ENCODE measurements at places on chromosomes 1 and 21.
A peak's percentile ranks its signal among the peaks of the same experiment; 100 is the strongest.

- DNase-seq, result no peak
Measured at GRCh38 chr1:228727681-228728171, 7.6 kb upstream of the RHOU start.

GRCh38 chr1:115530407-115530806, 111.4 kb upstream of the VANGL1 start:
- no peak for DNase-seq

DNA sequence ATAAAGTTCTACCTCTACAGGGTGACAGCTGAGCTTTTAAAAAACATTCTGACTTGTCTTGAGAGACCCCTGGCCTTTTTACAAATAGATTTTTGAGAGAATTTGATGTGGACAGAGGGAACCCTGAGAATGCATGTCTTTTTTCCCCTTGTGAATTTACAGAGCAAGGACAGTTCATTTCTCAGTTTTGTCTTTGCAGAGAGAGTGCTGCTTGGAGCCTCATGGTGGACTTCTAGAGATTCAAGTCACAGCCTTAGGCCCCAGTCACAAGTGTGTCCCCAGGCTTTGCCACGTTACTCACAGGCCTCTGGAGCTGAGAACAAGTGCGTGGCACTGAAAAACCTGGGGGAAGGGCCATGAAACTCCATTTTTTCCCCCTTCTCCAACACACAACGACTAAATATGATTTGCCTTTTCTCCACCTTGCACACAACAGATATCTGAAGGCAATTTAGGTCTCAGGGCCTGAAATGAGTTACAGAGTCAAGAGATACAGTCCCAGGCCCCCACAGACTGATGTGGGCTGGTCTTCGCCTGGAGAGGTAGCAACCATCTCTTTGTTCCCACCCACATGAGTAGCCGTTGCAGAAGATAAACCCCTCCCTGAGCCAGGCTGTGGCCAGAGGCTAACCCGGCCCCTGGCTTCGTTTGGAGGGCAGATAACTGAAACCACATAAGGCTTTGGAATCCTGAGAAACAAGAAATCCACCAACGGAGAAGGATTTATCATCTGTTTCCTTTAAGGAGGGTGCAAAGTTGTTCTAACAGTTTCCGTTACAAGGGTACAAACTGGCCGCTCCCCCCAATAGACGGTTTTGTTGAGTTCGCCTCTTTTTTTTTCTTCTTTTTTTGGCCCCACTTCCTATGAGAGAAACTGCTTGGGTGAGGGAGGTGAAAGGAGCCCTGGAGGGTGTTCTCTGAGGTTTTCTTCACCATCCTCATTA, 1.0 kb upstream of the PIGV start:
- DNase-seq, result peak; percentile 67

- no peak for DNase-seq
Measured at GRCh38 chr1:91753878-91754277, 132.1 kb downstream of the TGFBR3 start.

DNA sequence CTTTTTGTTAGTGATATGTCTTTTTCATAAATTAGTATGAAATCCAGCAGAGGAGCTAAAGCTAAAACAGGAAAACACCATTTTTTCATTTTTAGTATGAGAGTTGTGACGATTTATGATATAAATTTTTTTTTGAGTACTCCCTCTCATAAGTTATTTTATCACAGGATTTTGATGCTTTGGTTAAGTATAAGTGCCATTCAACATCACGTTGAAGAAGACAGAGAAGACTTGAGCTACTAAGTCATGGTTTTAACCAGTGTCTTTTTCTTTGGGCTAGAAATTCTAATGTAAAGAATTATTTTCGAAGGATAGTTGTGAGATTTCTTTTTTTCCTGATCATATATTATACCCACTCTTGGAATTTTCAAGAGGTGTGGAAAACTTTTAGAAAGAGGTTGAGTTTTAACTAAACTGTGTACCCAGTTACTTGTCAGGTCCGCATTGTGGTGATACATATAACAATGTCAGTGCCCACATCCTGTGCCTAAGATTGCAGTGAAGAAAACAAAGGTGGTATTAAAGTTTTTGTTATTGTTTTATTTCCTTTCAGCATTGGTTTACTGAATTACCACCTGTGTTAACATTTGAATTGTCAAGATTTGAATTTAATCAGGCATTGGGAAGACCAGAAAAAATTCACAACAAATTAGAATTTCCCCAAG, 93.8 kb downstream of the USP25 start:
- DNase-seq, result no peak

GRCh38 chr1:245386297-245386971, 231.6 kb downstream of the KIF26B start:
- no peak for DNase-seq

DNA sequence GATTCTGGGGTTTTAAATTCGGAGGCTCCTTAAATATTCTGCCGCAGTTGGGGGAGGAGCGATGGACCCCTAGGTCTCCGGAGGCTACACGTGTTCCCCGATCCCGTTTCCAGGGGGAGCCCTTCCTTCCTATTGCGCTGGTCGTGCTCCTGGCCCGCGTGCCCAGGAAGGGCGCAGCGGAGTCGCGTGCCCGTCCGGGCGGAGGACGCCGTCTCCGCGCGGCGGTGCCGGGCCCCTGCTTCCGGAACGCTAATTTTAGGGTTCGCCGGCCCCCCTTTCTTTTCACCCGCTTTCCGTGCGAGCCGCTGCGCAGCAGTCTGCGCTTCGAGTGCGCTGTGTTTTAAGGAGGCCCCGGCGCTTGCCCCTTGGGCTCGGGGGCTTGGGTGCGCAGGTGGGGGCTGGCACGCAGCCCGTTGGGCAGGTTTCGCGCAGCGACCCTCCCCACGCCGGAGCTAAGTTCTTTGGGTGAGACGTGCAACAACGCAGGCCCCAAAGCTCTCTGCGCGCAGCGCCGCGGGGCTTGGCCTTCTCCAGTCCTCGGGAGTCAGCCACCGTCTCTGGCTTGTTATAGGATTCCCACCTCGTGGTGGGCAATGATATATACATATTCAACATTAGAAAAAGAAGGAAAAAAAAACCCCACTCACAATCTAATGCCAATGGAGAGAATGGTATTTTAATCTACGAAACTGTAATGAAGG, 43.5 kb upstream of the DNAJC6 start:
- peak; percentile 48 for DNase-seq

DNA sequence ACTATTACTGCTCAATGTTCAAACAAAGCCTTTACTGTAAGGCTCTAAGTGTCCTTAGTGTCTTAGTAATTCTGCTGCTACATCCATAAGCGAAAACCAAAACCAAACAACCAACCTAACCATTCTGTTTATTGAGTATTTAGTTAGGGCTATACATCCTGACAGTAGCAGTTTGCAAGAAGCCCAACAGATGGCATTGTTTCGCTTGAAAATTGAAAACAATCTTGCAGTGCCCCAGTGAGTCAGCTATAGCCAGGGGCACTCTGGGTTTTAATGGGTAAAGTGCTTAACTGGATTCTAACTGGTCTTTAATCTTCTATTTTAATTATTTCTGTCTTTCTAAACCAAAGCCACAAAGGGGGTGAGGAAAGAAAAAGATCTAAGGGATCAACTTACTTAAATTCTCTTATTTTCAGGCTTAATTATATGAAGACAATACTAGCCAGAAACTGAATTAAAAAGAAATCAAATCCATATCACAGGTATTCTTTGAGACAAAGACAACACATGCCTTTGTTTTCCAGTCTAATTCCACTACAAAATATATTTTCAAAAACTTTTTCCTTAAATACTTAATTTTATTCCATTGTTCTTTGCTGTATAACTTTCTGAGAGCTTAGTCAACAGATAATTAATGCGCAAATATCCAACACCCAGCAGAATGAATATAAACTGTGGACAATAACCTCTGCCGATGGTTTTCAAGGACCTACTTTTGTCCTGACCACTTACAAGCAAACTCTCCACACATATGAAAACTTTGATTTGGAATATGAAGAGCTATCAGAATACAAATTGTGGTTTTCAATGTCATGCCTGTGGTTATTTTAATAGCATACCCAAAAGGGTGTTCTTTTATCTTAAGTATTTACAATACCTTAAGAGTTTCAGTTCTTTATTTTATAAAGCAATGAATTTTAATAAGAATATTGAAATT, 15.2 kb downstream of the POGZ start:
- DNase-seq, result no peak

- DNase-seq, result peak; percentile 34
Measured at GRCh38 chr1:59879574-59879973, 47.0 kb downstream of the CYP2J2 start.

- DNase-seq, result no peak
Measured at GRCh38 chr1:205294934-205295333, 26.6 kb downstream of the NUAK2 start.

DNA sequence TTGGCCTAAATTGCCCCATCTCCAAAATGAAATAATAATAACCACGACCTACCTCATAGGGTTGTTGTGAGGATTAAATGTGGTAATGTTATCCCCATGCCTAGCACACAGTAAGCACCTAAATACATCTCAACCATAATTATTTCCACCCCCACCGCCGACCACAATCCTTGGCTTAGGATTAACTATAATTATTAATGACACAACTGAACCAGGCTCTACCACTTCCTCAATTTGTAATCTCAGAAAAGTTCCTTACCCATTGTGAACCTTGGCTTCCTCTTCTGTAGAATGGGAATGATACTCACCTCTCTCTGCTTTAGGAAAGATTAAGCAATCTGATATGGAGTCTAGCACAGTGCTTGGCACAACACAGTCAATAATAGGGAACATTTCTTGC, 44.3 kb upstream of the TACSTD2 start:
- no peak for DNase-seq

DNA sequence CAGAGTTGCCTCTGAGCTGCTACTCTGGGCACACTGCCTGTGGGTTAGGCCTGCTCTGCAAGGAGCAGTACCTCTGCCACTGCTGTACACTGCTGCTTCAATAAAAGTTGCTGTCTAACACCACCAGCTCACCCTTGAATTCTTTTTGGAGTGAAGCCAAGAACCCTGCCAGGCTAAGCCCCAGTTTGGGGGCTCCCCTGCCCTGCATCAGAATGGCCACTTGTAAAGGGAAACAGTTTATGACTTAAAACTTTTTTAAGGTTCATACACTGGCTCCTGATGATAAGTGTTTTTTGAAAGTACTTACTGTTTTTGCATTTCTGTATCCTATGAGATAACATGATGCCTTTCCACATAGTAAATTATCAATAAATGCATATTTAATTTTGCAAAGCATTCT, 310.0 kb downstream of the LMO4 start:
- DNase-seq, result no peak

GRCh38 chr1:218479436-218480115, 134.4 kb downstream of the TGFB2 start:
- no peak for DNase-seq

GRCh38 chr1:28518745-28519341, 13.0 kb downstream of the RCC1 start:
- no peak for DNase-seq

DNA sequence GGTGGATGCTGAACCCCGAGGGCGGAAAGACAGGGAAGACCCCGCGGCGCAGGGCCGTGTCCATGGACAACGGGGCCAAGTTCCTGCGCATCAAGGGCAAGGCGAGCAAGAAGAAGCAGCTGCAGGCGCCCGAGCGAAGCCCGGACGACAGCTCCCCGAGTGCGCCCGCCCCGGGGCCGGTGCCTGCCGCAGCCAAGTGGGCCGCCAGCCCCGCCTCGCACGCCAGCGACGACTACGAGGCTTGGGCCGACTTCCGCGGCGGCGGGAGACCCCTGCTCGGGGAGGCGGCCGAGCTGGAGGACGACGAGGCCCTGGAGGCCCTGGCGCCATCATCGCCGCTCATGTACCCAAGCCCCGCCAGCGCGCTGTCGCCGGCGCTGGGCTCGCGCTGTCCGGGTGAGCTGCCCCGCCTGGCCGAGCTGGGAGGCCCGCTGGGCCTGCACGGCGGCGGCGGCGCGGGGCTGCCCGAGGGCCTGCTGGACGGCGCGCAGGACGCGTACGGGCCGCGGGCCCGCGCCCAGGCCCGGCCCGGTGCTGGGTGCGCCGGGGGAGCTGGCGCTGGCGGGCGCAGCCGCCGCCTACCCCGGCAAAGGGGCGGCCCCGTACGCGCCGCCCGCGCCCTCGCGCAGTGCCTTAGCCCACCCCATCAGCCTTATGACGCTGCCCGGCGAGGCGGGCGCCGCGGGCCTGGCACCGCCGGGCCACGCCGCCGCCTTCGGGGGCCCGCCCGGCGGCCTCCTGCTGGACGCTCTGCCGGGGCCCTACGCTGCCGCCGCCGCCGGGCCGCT, 20.7 kb downstream of the FOXO6 start:
- DNase-seq, result peak; percentile 60

DNA sequence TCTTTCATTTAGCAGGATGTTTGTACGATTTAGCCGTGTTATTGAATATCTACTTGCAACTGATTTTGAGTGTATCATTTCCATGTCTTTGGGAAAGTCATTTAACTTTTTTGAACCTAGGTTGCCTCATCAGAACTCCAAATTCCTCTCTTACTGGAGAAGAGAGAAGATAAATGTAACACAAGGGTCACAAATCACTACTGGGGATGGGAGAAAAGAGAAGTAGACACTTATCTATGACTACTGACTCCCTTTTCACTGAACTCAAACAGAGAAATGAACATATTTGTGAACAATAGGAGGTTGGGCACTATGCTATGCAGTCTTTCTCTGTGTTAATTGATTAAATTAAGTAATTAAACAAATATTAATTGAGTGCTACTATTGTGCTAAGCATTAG, 42.2 kb downstream of the TENT5C start:
- no peak for DNase-seq

DNA sequence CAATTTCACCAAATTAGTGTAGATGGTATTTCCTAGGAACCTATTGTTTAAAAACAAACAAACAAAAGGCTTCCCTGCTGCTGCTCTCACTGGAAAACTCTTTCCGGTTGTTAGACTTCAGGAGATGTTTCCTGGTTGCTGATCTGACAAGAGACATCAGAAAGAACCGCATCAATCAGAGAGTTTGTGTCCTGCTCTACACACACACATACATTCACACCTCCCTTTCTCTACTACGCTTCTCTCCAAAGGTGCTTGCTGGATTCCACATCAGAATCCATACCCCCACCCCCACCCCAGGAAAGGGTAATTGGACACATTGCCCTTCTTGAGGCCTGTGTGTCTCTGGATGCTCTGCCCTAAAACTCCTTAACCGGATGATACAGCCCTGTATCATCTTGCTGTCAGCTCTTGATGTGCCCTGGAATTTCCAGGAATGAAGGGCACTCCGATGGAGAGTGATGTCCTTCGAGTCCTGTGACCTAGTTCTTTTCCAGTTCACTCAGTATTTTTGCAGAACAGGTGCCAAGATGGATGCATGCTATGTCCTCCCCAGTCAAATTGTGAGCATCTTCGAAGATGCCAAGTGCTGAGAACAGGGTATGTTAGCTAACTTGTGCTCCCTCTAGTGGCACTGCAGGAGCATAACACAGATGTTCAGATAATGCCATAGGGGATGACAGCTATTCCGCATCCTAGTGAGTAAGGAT, 113.7 kb upstream of the SLC35F3 start:
- no peak for DNase-seq

DNA sequence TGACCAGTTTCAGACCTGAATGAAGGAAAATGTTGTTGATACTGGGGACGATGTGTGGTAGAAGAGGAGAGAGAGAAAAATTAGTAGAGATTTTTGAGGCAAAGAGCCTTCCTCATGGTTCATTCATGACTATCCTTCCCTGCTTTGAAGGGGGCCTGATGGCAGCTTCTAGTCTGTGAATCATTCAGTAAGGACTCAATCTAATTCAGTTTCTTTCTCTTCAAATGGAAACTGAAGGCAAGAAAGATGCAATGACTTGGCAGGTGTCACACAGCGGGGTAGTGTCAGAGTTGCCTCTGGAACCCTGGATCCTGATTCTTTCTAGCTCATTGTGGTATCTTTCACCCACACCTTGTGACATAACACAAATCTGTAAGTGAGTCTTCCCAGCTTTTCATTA, 14.9 kb upstream of the CD5L start:
- no peak for DNase-seq
